ENCODE measurements at places on chromosomes 12 and 14.

DNA sequence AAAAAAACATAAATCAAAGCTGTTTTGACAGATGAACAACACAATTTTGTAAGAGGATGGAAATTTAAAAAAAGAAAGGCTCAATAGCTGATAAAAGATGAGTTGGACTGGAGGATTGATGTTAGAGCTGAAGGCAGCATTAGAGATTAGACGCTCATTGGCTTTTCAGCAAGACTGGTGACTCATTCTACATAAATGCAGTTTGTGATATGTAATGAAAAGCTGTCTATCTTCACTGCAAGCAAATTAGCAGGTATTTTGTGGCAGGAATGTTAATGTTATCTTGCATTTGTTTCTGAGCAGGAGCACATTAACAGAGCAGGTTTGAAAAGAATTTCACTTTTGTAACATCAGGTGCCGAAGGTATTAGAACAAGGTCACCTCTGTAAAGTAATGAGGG is 442.7 kb upstream of the NOVA1 start:
- no peak for DNase-seq

DNA sequence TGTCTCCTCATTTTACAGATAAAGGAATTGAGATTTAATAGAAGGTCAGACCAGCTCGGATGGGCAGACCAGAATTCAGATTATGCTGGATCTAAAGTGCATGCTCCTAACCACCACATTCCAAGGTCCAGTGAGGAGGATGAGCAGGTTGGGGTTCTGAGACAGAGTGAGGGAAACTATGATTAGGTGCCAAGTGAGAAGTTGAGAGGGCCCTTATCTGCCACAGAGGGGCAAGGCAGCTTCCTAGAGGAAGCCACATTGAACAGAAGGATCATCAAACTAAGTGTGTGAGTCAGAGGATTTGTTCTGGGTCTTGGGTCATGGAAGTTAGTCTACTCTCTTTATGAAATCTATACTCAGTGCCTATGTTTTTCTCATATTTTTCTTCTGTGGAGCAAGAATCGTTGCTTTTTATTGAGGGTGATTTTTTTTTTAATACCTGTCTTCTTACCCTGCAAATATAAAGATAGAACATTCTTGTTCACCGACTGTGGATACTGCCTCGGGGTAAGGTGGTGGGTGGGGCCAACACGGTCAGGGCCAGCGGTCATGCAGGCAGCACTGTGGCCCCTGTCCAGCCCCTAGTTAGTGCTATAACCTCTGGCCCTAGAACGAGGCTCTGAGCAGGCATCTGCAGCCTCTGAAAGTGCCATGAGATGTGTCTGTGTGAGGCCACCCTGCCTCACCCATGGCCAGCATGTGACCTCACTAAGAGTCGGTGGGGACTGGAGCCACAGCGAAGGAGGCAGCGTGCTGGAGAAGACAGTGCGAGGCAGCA is 55.6 kb upstream of the PTHLH start:
- no peak for DNase-seq

DNA sequence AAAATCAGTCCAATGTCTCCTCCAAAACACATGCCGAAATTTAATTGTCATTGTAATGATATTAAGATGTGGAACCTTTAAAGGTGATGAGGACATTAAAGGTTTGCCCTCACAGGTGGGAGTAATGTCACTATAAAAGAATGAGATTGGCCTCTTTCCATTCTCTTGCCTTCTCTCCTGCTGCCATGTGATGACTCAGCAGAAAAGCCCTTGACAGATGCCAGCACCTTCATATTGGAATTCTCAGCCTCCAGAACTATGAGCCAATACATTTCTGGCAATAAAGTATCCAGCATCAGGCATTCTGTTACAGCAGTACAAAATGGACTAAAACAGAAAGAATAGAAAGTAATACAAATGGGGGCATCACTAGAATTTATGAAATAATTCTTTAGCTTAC is 609.7 kb downstream of the SLC16A7 start:
- no peak for DNase-seq

DNA sequence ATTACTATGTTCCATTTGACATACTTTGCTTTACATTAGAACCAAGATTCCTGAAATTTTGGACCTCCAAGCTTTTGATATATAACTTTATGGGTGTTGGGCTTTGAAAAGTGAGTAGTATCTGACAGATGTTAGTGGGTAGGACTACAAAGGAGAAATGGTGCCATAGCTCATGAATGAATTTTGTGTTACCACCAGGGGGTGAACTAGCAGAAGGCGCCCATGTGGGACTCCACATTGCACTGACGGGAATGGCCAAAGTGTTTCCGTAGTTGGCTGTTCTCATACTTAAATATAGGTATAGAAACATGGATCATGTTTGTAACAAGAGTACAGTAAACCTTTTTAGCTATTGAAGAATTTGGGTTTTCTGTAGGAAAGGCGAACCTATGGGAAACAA is 337.5 kb downstream of the FLRT2 start:
- DNase-seq, result no peak

GRCh38 chr12:116674643-116675183 is 63.2 kb downstream of the SPRING1 start:
- DNase-seq, result no peak

DNA sequence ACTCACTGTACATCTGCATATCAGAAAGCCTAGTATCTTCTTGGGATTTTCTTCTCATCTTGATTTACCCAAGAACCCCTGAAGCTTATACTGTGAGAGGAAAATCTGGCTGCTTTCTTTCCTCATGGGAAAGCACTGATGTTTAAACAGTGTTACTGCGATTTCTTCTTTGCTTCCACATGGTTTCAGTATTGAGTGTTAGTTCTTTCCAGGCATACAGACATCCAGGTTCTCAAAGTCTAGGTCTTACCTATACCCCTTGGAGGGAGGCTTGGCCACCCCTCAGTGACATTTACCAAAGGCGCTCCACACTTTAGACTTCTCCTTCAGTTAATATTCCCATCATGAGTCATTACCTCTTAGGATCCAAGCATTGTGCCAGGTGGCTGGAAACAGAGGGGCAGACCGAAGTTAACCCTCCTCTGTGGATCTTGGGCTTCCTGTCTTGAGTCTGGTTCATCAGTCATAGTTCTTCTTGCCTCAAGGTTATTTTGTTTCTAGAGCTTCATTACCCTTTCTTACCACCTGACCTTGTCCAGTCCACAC is 79.1 kb downstream of the TMEM117 start:
- no peak for DNase-seq

GRCh38 chr14:78524196-78524595 is 354.0 kb downstream of the NRXN3 start:
- no peak for DNase-seq

DNA sequence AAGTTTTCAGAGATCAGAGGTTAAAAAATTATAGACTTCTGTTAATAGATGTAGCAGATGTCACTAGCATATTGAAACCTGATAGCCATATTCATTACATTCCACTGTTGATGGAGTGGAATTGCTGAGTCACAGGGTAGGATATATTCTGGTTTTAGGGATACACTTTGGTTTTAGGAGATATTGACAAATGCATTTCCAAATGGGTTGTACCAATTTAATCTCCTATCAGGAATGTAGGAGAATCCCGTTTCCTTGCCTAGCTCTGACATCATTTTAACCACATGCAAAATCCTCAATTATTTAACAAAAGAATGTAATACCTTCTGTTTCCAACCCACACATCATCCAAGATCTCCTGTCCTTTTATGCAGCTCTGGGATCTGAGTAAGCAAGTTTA is 30.7 kb upstream of the ESR2 start:
- DNase-seq, result no peak

- no peak for DNase-seq
Measured at GRCh38 chr12:25433581-25434325, 119.3 kb downstream of the LMNTD1 start.

GRCh38 chr12:57161491-57161890 is 14.1 kb upstream of the LRP1-AS start:
- no peak for DNase-seq

DNA sequence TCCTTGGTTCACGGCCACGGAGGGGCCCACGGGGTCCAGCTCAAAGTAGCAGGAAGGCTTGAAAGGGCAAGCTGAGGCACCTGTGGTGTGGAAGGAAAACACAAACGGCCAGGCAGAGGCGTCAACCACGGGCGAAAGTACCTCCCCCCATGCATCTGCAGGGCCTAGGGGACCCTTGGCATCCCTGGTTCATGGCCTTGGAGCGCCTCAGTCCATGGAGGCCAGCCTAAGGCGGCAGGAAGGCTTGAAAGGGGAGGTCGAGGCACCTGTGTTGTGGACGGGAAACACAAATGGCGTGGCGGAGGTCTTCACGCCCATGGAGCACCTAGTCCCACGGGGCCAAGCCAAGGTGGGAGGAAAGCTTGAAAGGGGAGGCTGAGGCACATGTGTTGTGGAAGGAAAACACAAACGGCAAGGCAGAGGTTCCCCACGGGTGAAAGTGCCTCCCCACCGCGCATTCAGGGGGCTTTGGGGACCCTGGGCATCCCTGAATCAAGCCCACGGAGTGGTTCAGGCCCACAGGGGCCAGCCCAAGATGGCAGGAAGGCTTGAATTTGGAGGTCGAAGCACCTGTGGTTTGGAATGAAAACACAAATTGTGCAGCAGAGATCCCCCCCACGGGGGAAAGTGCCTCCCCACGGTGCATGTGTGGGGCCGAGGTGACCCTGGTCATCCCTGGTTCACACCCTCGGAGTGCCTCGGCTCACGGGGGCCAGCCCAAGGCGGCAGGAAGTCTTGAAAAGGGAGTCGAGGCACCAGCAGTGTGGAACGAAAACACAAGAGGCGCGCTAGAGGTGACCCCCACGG is 380.8 kb downstream of the ALG10 start:
- DNase-seq, result no peak

- no peak for DNase-seq
Measured at GRCh38 chr14:100436745-100437406, 113.7 kb downstream of the SLC25A47 start.

- DNase-seq, result no peak
Measured at GRCh38 chr14:81837304-81837703, 303.7 kb upstream of the SEL1L start.

DNA sequence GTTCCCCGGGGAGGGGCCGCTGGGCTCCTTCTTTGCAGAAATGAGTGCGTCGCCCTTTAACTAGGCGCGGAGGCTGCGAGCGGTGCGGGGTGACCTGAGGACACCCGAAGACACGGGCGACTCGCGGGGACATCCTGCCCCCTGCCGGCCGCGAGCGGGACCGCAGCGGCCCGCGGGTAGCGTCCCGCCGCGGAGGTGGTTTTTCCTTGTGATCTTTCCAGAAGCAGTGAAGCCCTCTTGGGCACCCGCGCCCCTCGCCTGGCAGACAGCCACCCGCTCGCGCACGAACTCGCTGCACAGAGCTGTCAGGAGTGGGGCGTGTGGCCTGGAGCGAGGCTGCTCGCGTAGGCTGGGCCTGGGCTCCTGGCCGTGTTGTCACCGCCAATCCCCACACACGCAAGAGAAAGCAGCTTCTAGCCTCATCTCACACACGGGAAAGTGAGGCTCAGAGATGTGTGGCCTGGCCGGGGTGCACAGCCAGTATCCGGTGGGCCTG is 67.2 kb downstream of the DIO3 start:
- peak; percentile 64 for DNase-seq

DNA sequence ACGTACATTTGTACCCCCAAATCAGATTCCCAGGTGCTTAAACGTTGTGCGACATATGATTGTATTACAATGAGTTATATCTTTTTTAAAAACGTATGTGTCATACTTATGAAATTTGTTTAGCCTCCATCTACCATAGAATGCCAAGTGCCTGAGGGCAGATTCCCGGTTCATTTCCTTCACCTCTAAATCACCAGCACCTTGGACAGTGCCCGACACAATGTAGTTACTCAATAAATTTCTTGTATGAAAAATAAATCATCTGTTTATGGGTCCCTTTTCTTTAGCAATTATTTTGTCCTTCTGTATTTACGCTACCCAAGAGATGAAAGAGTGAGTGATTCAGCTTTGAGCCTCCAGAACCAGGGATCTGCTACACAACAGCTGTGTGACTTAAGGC is 157.4 kb downstream of the TBX5 start:
- no peak for DNase-seq

GRCh38 chr12:7093892-7094291 is 1.6 kb upstream of the C1R start:
- no peak for DNase-seq

DNA sequence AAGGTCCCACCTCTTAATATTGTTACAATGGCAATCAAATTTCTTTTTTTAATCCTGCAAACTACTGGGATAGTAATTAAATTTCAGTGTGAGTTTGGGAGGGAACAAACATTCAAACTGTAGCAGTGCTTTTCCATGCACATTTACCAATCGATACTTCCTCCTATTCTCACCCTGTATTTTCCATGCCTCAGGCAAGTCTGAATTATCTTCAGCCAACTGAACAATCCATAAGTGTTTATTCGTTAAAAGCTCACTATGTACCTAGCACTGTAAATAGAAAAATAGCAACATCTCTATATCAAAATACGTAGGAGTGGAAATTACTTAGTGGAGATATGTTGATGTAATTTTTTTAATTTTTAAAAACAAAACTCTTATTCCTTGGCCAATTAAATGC is 43.5 kb downstream of the CCDC177 start:
- no peak for DNase-seq

GRCh38 chr12:122880668-122881067 is 15.3 kb downstream of the VPS37B start:
- no peak for DNase-seq

DNA sequence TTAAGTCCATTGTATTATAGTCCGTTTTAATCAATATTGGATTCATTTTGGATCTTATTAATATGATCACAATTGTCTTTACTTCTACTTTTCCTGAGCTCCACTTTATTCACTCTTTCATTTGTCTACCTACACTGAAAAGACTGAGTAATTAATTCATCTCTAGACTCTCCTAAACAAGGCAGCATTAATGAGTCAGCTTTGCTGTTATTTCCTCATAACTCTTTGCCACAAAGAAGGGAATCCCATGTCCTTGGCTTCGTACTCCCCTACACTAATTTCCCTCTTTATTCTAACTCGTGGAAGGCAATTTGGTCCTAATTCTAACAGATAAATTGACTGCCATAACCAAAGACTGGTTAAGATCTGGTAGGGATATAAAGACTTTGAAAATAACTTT is 91.9 kb downstream of the ARMH4 start:
- no peak for DNase-seq

GRCh38 chr12:111458546-111459172 is 52.9 kb downstream of the SH2B3 start:
- DNase-seq, result no peak

GRCh38 chr12:90038289-90038688 is 329.7 kb upstream of the ATP2B1 start:
- DNase-seq, result no peak

- DNase-seq, result no peak
Measured at GRCh38 chr12:127542931-127543330, 724.0 kb upstream of the TMEM132C start.

GRCh38 chr12:28966046-28966780 is 182.9 kb upstream of the FAR2 start:
- DNase-seq, result no peak

DNA sequence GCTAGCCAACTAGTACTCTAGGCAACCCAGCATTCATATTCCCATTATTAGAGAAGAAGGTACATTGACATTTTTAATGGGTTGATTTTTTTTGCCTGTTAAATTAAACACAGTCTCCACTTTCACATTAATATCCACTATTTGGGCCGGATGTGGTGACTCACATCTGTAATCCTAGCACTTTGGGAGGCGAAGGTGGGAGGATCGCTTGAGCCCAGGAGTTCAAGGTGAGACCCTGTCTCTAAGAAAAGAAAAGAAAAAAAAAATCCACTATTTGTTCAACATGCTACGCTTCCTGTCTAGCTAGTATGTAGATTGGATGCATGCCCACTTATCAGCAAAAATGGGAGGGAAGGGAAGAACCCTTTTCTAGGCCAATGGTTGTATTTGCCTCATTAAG is 7.1 kb upstream of the CRADD start:
- no peak for DNase-seq

- DNase-seq, result no peak
Measured at GRCh38 chr14:58107947-58108552, 44.0 kb downstream of the ARMH4 start.

Measured in activated CD4-positive, alpha-beta T cell treated with anti-CD3 and anti-CD28 coated beads for 24 hours (primary cell).